ENCODE measurements at places on chromosomes 12 and 14.

DNA sequence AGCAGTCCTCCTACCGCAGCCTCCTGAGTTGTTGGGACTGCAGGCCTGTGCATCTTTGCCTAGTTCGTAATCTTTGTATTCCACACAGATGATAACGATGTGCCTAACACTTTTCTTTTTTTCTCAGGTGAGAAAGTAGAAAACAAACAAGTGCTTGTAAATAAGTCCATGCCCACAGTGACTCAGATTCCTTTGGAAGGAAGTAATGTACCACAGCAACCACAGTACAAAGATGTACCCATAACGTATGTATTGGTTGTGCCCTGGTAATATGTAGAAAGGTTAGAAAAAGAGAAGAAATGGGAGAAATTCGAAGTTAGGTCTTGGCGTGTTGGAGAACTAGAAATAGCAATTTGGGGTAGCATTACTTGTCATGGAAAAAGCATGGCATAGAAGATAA lies 101.6 kb downstream of the POLR3B start:
- no peak for DNase-seq

GRCh38 chr12:6084261-6084968 lies 40.1 kb downstream of the VWF start:
- peak; percentile 74 for DNase-seq

- DNase-seq: no peak
Observed at GRCh38 chr14:75442642-75443041, 14.8 kb downstream of the JDP2 start.

- no peak for DNase-seq
Observed at GRCh38 chr12:13195785-13196129, 769 bp upstream of the EMP1 start.

DNA sequence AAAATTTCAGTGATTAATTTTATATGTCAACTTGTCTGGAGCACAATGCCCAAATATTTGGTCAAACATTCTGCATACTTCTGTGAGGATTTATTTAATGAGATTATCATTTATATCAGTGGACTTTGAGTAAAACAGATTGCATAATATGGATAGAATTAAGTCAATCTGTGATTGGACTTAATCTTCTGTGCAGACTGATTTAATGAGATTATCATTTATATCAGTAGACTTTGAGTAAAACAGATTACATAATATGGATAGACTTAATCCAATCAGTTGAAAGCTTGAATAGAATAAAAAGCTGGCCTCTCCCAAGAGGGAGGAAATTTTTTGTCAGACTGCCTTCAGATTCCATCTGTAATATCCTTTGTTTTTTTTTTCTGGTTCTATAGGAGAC lies 1413.2 kb downstream of the LRFN5 start:
- DNase-seq: no peak

DNA sequence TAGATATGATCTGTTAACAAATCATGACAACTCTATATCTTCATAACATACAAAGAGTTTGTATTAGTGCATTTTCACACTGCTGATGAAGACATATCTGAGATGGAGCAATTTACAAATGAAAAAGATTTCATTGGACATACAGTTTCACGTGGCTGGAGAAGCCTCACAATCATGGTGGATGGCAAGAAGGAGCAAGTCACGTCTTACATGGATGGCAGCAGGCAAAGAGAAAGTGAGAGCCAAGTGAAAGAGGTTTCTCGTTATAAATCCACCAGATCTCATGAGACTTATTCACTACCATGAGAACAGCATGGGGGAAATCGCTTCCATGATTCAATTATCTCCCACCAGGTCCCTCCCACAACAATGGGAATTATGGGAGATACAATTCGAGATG lies 157.6 kb downstream of the DUSP6 start:
- DNase-seq: no peak

- no peak for DNase-seq
Observed at GRCh38 chr12:69866698-69867097, 41.7 kb downstream of the MYRFL start.

DNA sequence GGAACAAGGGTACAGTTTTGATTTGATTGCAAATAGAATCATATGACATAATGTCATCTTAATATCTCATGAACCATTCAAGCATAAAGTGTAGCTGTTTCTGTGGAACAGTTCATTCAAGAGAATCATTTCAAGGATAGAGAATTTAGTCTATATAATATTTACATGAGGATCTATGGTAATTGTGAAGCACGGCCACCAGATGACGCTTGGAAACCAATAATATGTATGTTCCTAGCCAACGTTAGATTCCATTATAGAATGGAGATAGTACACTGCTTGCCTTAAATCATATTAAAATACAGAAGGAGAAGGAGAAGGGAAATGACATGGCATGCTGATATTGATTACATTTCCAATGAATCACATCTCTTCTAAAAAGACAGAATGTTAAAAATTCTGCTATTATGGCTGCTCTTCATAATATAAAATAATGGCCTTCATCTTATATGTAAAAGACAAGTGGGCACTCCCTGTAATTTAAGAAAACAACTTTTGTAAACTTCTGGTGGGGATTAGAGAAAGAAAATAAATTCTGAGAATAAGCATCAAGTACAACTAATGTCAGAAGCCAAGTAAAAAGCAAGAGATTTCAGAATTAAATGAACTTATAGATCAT lies 351.0 kb downstream of the NAV3 start:
- no peak for DNase-seq

- no peak for DNase-seq
Observed at GRCh38 chr12:69090722-69091121, 148.6 kb upstream of the CPSF6 start.

GRCh38 chr14:99231161-99231849 lies 40.7 kb downstream of the BCL11B start:
- DNase-seq: no peak

DNA sequence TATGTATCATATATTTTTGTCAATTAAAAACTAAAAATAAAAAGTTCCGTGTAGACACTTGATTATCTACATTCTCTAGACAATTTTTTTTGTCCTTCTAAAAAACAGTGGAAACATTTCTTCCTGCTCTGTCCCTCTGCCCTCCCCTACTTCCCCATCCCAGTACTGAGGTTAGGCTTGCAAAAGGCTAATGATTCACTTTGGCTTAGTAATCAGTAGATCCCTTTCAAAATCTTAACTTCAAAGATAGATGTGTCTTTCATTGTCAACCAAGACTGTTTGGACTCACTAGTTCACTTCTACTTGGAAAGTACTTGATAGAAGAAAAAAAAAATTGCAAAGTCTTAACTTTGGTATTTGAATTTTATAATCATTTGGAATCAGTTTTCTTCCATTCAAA lies 3.8 kb downstream of the SETD3 start:
- DNase-seq: no peak
